GM23248 (cell line): ENCODE measurements at places on chromosomes 3 and 15. TPM values are rescaled to one million over a fixed set of nuclear protein-coding genes. Genes with fewer than 3 reads are reported as not detected.
A peak's percentile ranks its signal among the peaks of the same experiment; 100 is the strongest.

GOLGA8A gene
- 22.5 and 57.4 TPM in 2 replicates for total RNA-seq

CCPG1 gene
- 147 and 169 TPM in 2 replicates for total RNA-seq

RARRES1 gene
- 1.3 and 1.7 TPM in 2 replicates for total RNA-seq

SUCNR1 gene
- total RNA-seq: under 0.01 TPM in 1 of 2 replicates, not detected in the other

COMMD4 gene
- 82.0 and 96.5 TPM in 2 replicates for total RNA-seq

TM6SF1 gene
- not detected in 2 replicates for total RNA-seq

SAXO2 gene
- not detected in 2 replicates for total RNA-seq

TLR9 gene
- total RNA-seq: not detected in 2 replicates

GRCh38 chr3:124298301-124298700 lies 306.4 kb upstream of the ROPN1 start:
- H3K27me3 ChIP-seq: peaks cover 14% of the 10 kb centered on the region; the same call in 1 of the 2 replicates
- no peaks in the 10 kb centered on the region for H3K36me3 ChIP-seq
- no peaks in the 10 kb centered on the region for H3K4me1 ChIP-seq
- no peak for DNase-seq
- no peak overlapping the region for H3K27ac ChIP-seq

GRCh38 chr3:176378789-176379188 lies 818.5 kb downstream of the TBL1XR1 start:
- no peaks in the 10 kb centered on the region for H3K4me1 ChIP-seq
- peak; percentile 14 for DNase-seq
- H3K27me3 ChIP-seq: no peaks in the 10 kb centered on the region
- H3K4me3 ChIP-seq: no peak overlapping the region
- no peaks in the 10 kb centered on the region for H3K36me3 ChIP-seq

- H3K27ac ChIP-seq: peak overlapping the region; percentile 66
- H3K4me1 ChIP-seq: peaks cover 31% of the 10 kb centered on the region
- no peaks in the 10 kb centered on the region for H3K36me3 ChIP-seq
- peak; percentile 83 for DNase-seq
- no peaks in the 10 kb centered on the region for H3K27me3 ChIP-seq
Measured at GRCh38 chr3:152969557-152970300, 134.8 kb downstream of the P2RY1 start.

DNA sequence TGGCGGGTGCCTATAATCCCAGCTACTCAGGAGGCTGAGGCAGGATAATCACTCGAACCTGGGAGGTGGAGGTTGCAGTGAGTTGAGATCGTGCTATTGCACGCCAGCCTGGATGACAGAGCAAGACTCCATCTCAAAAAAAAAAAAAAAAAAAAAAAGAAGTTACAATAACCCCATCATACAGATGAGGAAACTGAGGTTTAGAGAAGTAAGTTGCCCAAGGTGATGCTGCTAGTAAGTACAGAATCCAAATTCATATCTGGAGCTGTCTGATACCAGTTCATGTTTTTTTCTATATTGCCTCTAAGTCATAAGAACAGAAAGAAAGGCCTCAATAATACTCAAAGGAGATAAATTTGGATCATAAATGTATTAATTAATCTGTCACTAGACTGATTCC lies 40.6 kb downstream of the MCF2L2 start:
- H3K27me3 ChIP-seq: 0 out of 2 replicates have a peak, but pooled peaks cover 7% of the 10 kb centered on the region
- no peak for DNase-seq
- H3K27ac ChIP-seq: no peak overlapping the region
- H3K4me1 ChIP-seq: no peaks in the 10 kb centered on the region
- H3K36me3 ChIP-seq: no peaks in the 10 kb centered on the region
- no peak overlapping the region for H3K4me3 ChIP-seq

DNA sequence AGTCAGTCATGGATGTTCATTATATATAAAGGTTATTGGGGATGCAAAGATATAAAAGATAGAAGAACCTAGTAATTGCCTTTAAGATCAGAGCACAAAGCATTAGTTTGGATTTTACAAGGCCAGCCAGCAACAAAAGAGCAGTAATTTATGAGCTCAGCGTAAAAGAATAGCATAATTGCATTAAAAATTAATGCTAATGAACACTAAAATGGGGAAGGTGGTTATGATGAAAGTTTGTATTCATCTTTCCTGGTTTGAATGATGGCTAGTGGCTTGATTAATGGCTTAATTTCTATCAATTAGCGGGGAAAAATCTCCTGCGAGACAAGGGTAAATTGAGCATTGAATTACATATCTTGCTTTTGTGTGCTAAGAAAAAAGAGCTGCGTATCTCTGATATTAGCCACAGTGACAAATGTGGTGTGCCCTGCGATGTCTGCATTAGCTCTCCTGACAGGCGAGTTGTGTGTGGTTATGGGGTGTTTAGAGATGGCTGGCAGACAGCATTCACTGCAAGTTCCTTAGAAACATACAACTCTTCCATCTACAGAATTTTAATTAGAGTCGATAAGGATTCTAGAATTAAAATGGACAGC lies 42.8 kb upstream of the MLF1 start:
- no peak overlapping the region for H3K4me3 ChIP-seq
- no peaks in the 10 kb centered on the region for H3K36me3 ChIP-seq
- no peak overlapping the region for H3K27ac ChIP-seq
- no peak for DNase-seq
- no peaks in the 10 kb centered on the region for H3K27me3 ChIP-seq

- H3K4me1 ChIP-seq: no peaks in the 10 kb centered on the region
- no peak overlapping the region for H3K27ac ChIP-seq
- no peak overlapping the region for H3K4me3 ChIP-seq
Measured at GRCh38 chr15:96070636-96071035, 259.9 kb upstream of the NR2F2 start.

- H3K4me3 ChIP-seq: no peak overlapping the region
- DNase-seq: no peak
- H3K27ac ChIP-seq: no peak overlapping the region
Measured at GRCh38 chr3:161794551-161794950, 297.9 kb downstream of the OTOL1 start.

GRCh38 chr15:40137303-40138200 lies 23.3 kb upstream of the BUB1B start:
- H3K36me3 ChIP-seq: no peaks in the 10 kb centered on the region
- no peaks in the 10 kb centered on the region for H3K27me3 ChIP-seq
- no peak overlapping the region for H3K27ac ChIP-seq
- DNase-seq: no peak
- no peaks in the 10 kb centered on the region for H3K4me1 ChIP-seq
- H3K4me3 ChIP-seq: no peak overlapping the region

DNA sequence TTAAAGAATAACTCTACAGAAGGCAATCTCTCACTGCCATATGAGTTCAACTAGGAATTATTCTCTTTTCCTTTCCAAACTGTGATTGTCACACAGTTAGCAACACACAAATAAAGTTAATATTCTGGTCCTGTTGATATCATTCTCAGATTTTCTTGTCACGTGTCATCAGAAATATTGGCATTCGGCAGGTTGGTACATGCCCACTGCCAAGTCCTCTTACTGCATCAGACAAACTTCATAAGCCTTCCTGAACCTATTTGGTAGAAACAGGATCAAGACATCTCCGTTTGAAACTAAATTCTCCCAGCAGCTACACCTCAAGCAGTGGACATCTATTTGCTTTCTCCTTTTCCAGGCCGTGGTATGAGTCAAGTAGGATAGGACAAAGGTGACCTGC lies 177.9 kb upstream of the SOX2 start:
- no peak for DNase-seq
- H3K4me1 ChIP-seq: no peaks in the 10 kb centered on the region
- H3K4me3 ChIP-seq: no peak overlapping the region
- H3K36me3 ChIP-seq: no peaks in the 10 kb centered on the region
